ENCODE measurements at places on chromosomes 1 and 21. TPM values are rescaled to one million over a fixed set of nuclear protein-coding genes. Genes with fewer than 3 reads are reported as not detected.

The A3GALT2 gene
- 0.81 TPM for total RNA-seq

The SLX9 gene
- total RNA-seq, result 29.6 TPM

The C1orf115 gene
- total RNA-seq, result 21.2 TPM

The LDLRAD1 gene
- total RNA-seq, result not detected

The SPRR4 gene
- total RNA-seq, result not detected

The RNU1-3 gene
- 7,231 TPM for total RNA-seq

The TSPEAR gene
- total RNA-seq, result not detected

The COL18A1 gene
- 301 TPM for total RNA-seq

The RNU1-2 gene
- 8,154 TPM for total RNA-seq

The DSCAM gene
- not detected for total RNA-seq

The THEM5 gene
- not detected for total RNA-seq

The IFI16 gene
- 112 TPM for total RNA-seq

The FBXO2 gene
- 9.8 TPM for total RNA-seq

The UBL4B gene
- total RNA-seq, result not detected

The KTI12 gene
- 7.7 TPM for total RNA-seq

The PLA2G5 gene
- 4.0 TPM for total RNA-seq

All from aorta (tissue), 5 donors.